ENCODE measurements at places on chromosomes 13 and 19. TPM values are rescaled to one million over a fixed set of nuclear protein-coding genes. Genes with fewer than 3 reads are reported as not detected.

DNA sequence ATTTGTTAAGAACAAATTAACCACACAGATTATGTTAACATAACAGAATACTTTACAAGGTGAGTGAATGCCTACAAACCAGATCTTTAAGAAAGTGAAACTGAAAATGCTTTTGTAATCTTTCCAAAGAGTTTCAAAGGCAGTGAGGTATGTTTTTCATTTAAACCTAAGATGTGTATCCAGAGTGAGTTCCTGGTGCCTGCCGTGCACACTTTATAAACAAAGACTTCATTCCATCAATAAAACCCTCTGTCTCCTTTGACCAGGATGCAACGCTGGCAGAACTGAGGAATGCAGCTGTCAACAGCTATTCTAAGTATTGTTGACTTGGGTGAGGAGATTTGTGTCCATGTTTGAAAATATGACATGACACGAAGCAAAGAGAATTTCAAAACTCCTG lies 344.6 kb downstream of the DNAJC15 start:
- no peak for DNase-seq

DNA sequence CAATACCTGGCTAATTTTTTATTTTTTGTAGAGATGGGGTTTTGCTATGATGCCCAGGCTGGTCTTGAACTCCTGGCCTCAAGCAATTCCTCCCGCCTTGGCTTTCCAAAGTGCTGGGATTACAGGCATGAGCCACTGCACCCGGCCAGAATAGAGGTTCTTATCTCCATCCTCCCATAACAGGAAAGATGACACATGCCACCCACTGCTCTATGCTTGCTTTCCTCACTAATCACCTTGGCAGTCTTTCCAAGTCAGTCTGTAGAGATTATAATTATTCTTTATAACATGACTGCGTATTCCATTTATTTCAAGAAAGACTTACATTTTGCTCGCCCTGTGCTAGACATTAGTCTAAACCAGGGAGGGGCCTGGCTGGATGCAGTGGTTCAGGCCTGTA lies 6.7 kb downstream of the VAV1 start:
- DNase-seq: no peak

GRCh38 chr13:57675526-57675925 lies 44.0 kb downstream of the PCDH17 start:
- DNase-seq: no peak

DNA sequence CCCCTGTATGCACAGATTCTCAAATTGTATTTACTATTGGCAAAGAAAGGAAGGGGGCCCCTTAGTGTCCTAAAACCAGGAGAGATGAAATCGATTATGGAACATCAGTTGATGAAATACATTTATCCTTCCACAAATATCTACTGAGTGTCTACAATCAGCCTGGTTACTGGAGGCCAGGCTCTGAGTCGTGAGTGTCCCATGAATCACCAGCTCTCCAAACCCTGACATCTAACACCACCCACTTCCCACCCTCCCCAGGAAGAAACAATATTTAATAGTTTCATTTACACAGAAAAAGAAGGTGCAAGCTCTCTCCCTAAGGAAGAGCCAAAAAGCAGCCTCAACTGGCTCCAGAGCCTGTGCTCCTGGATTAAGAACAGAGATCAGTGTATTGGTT lies 25.2 kb downstream of the KCTD15 start:
- no peak for DNase-seq

The CYP2A7 gene
- not detected for total RNA-seq

GRCh38 chr19:15588265-15588664 lies 26.8 kb upstream of the CYP4F8 start:
- no peak for DNase-seq

DNA sequence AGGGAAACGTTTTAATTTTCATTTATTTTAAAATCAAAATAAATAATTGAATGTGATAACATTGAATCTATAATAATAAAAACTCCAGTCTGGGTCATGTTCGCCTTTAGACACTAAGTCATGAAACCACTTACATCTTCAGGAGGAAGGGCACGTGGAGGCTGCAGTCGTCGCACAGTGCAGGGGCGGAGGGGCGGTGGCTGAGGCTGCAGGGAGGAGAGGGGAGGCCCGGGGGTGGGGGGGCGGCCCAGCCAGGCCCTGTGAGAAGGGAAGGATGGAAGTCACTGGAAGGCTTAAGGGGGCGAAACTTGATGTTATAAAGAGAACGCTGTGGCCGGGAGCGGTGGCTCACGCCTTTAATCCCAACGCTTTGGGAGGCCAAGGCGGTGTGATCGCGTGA lies 14.9 kb upstream of the LATS2 start:
- no peak for DNase-seq

The COMMD6 gene
- 177 TPM for total RNA-seq

DNA sequence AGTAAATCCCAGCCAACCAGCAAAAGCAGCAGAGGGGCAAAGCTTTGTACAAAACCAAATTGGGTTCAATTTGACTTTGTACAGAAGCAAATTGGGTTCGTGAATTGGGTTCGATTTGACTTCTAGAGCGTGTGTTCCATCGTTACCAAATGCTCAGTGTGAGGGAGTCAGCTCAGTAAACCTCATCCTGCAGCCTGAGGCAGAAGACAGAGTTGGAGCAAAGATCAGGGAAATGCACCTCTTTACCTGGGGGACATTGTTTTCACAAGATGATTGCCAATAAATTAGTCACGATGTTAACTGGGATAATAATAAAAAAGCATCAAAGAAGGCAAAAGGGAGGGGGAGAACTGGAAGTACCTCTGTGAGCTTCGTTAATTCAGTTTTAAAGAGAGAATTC lies 1.5 kb downstream of the RAB20 start:
- DNase-seq: no peak

The ZNF559 gene
- 22.0 TPM for total RNA-seq

The ZNF442 gene
- total RNA-seq: 8.7 TPM

DNA sequence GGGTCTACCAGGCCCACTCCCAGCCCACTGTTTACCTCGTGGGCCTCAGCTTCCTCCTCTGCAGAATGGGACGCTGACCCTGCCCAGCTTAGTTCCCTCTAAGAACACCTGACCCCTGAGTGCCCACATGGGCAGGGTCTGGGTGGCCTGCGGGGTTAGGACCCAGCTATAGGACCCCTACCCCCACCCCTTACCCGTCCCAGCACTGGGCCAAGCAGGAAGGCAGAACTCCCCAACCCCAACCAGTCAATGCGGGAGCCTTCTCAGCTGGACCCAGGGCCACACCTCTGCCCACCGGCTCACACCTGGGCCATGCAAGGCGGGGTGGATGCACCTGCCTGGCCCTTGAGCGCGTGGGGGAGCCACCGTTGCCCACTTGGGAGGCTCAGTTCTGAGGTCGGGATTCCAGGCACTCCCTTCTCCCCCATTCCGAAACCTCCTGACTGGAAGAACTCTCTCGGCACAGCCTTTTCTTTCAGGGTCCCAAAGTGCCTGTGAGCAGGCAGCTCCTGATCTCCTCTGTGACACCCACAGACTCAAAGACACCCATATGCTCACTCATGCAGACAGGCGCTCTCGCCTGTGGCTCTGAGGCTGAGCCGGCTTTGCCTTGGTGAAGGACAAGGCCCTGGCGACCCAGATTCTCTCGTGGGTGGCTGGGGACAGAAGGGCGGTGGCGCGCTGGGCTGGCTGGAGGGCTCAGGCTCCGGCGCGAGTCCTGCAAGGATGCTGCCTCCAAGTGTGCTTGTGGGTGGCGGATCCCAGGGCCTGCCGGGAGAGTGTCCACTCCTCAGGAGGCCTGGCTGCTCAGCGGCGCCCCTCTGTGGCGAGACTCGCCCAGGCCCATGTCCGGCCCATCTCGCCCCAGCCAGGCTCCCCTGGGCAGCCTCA lies 27.9 kb upstream of the PARP4 start:
- no peak for DNase-seq

The C19orf38 gene
- 1.0 TPM for total RNA-seq

The LAMP1 gene
- 86.2 TPM for total RNA-seq

GRCh38 chr13:34216256-34216655 lies 398.3 kb downstream of the RFC3 start:
- no peak for DNase-seq

The PLEKHF1 gene
- 5.5 TPM for total RNA-seq

GRCh38 chr19:54160182-54160811 lies 776 bp upstream of the LENG1 start:
- no peak for DNase-seq

DNA sequence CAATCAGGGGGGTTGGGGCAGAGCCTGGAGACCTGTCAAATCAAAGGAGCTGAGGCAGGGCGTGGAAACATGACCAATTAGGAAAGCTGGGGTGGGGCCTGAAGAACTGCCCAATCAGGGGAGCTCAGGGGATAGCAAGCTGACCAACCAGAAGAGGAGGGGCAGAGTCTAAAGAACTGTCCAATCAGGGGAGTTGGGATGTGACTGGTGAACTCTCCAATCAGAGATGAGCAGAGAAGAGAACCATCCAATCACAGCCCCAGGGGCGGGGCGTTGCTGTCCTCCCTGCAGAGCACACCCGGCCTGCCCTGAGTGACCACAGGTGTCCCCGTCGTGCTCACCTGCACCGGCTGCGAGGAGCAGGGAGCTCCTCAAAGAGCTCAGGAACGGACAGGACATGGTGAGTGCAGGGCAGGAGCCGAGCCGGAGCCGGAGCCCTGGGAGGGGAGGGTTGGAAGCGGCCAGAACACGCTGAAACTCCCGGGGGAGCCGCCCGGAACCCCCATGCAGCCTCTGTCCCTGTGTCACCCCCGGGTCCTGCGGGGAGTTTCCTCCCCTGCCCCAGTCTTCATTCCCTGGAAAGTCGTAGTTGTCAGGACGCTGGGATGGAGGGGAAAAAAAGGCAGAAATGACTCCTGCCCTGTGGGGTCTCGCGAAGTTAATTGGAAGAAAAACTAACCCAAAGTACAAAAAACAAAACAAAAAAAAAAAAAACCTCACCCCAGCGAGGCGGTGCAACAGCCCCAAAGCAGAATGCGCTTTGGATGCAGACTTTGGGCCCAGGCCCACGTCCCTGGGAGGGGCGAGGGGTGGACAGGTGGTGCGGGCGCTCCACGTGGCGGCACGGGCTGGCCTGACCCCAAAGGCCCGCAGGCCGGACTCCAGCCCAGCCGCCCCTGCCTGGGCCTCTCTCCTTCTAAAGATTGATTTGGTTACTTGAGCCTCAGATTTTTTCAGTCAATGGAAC lies at the start of gene ZNF556:
ZNF556 (plus strand) TSS at position 311 of the 967 bp plus-strand sequence; CDS start at position 398, 87 bp downstream.
- no peak for DNase-seq

- DNase-seq: no peak
Measured at GRCh38 chr19:44149776-44150175, 8.4 kb downstream of the ZNF234 start.

The ZNF540 gene
- 1.9 TPM for total RNA-seq

GRCh38 chr19:22427547-22427946 lies 5.4 kb upstream of the ZNF98 start:
- DNase-seq: no peak

DNA sequence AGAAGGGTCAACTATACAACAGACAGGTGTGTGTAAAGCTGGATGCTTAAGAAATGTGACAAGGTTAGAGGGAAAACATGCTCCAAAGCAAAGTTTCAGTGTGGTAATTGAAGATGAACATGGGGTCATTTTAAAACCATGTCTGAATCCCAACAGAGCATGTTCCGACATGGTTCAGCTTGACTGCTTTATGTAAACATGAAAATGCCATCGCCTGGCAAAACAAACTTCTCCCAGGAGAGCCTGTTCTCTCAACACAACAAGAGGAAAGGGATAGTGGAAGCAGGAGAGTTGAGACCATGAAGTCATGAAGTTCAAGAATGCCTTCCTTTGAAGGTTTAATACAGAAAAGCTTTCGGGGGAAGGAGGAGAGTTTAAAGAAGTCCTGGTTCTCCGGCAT lies 85.8 kb downstream of the EPSTI1 start:
- DNase-seq: no peak

GRCh38 chr19:5997371-5997770 lies 19.4 kb upstream of the RANBP3 start:
- no peak for DNase-seq

The TPTE2 gene
- total RNA-seq: not detected

DNA sequence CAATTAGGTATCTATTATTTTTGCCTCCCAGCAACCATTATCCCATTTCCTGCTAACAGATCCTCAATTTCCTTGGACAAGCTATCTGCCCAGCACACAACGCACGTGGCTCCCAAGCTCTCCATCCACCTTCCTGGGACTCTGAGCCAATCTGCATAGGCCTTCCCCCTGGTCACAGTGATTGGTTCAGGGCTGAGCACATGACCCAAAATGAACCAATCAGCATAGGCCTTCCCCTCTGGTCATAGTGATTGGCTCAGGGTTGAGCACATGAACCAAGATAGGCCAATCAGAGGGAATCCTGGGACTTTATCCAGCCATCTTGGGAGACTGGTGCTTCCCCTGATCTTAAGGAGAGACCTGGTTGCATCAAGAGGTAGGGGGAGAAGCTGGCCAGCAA lies 5.8 kb downstream of the CPAMD8 start:
- no peak for DNase-seq

DNA sequence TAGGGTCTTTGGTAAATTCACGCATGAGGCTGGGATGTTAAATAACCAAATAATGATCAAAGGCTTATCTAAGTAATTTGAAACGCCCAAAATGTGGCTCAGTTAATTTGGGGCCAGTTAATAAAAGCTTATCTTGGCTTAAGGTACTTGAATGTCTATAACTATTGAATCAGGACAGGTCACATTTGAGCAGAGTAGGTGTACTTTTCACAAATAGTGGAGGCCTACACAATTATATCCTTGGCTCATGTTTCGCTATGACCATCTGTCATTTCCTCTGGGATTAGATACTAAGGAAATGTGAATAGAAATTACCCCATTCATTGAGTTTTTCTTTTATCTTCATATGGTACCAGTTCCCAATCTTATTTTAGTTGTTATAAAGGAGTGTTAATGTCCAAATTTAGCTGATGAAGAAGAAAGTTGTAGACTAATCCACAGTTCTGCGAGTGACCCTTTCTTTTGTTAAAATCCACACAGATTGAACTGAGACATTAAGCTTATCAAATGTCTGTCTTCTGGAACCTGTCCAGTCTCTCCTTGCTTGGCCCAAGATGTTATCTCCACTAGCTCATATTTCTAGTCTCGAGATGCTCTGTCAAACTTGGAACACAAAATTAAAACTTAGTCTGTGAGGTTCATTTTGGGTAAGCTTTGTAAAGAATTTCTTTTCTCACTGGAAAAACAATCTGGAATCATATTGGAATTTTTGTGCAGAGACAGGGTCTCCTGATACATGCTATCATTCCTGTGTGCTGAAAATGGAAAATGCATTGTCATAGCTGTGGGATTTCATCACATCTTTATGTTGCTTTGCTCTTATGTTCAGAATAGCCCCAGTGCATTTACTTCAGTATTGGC lies 31.0 kb downstream of the SLAIN1 start:
- DNase-seq: no peak

DNA sequence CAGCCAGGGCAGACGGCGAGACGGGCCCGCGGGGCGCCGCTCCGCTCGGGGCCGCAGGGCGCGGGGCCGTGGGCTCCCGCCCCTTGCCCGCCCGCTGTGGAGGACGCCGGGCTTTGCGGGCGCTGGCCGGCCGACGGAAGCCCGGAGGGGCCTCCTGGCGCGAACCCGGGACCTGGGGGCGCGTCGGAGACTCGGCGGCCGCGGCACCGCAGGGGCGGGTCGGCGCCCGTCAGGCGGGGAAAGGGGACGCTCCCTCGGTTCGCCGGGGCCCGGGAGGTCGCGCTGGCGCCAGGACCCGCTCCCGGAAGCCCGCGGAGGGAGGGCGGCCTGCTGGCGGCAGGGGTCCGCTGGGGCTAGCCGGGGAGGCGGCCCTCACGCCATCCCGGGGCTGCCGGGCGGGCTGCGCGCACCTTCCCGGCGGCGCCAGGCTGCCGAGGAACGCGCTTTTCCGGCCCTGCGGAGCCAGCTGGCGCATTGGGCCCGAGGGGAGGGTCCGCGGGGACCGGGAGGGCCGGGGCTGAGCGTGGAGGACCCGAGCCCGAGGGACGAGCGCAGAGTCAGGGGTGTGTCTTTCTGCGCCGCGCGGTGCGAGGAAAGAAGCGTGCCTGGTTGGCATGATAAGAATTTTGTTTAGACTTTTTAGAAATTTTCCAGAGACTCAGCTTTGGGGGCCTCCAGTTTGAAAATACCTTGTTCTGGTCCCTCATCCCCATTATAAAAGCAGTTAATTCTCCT lies 511 bp downstream of the GARRE1 start:
- peak; percentile 60 for DNase-seq
